ENCODE measurements at places on chromosomes 6 and 20.

GRCh38 chr20:6519556-6519955 is 247.9 kb upstream of the BMP2 start:
- DNase-seq: no peak

DNA sequence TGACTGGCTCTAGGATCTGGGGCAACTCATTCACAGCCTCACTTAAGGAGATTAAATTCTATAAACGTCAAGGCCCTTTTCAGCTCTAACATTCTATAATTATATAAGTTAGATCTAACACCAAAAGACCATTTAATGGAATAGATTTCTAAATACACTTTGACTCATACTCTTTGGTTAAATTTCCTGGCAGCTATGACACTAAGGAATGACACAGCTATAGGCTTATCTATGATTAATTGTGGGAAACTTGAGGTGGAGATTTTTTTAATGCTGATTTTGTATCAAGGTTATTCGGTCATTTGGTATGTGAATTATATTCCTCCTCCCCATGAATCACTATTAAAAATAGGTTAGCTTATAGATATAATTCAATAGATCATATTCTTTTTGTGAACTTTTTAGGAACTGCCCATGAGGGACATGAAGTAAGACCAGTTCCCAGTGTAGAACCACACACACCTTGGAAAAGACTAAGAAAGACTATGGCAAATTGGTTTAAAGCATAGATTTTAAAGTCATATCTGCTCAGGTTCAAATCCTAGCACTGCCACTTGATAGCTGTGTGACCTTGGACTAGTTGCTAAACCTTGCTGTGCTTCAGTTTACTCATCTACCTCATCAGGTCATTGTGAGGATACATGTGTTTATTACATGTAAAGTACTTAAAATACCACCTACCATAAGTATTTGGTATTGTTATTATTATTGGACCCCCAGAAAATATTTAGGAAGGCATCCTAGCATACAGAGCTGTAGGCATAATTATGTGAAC is 116.0 kb downstream of the CRYBG1 start:
- no peak for DNase-seq

DNA sequence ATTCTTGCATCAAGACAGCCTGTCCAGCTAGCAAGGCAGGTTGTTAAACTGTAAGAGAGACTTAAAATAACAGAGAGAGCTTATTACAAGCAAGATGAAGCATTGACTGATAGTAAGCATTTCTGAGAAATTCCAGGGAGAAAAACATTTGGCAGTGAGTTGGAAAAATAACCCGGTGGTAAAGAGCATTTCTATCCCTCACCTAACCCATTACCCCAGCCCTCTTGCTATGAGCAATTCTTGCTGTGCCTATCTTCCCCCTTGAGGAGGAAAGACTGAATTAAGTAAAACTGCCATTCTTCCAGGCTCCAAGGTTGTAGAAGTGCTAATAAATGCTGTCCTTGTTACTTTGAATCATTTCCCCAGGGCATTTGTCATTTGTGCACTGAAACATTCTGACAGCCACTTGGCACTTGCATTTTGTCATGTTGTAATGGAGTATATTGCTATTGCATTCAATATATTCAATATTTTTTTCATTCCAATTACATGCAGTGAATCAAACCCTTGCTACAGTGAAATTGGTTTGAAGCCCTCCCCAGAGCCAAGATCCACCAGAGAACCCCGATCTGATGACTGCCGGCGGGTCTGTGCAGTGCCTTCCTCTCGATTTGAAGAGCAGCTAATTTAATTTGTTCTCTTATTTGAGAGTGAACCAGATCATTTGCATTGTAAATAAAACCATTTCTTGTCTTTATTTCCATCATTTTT is 291.1 kb downstream of the HIVEP2 start:
- no peak for DNase-seq

DNA sequence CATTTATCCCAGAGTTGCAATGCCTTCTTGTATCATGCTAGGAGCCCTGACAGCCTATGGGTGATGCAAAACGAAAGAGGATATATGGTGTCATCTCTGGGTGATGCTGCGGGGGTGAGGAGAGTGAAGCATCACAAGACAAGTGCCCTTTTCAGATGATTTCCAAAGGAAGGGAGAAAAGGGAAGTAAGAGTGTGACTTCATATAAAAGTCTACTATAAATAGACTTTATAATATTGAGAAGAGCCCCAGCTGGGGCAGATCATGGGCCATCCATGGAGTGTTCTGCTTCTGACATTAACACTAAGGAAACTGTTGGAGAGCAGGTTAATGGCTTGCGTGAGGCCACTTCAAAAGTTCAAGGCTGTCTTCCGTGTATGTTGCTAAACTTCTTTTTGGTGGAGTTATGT is 4.4 kb downstream of the CD83 start:
- DNase-seq: peak; percentile 47

GRCh38 chr6:154229786-154230185 is 126.8 kb downstream of the IPCEF1 start:
- no peak for DNase-seq

GRCh38 chr20:59459586-59459985 is 144.8 kb upstream of the PHACTR3 start:
- DNase-seq: no peak

GRCh38 chr6:129744201-129744879 is 34.4 kb upstream of the ARHGAP18 start:
- DNase-seq: no peak

DNA sequence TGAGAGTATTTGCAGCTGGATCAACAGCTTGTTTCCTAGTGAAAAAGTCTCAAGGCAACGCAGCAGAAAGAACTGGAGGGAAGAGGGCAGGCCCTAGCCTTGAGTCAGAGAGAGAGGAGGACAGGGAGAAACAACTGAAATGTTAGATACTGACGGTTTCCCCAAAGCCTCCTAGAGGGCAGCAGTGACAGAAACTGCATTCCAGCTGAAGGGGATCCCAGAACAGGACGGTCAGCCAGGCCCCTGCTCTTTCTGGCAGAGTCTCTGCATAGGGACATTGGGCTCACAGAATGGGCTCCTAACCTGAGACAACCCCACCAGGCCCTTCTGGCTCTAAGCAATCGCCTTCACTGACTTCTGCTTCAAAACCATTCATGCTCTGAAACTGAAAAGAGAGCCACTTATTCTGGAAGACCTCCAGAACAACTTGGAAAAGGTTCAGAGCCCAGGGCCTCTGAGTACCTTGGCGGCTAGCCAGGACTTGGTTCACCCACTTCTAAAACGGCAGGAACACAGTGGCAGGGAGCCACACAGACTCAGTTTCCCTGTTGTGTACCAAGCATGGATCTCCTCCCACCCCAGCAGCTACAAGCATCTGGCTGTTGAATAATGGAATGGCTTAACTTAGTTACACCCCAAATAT is 72.9 kb downstream of the PSMB1 start:
- no peak for DNase-seq

DNA sequence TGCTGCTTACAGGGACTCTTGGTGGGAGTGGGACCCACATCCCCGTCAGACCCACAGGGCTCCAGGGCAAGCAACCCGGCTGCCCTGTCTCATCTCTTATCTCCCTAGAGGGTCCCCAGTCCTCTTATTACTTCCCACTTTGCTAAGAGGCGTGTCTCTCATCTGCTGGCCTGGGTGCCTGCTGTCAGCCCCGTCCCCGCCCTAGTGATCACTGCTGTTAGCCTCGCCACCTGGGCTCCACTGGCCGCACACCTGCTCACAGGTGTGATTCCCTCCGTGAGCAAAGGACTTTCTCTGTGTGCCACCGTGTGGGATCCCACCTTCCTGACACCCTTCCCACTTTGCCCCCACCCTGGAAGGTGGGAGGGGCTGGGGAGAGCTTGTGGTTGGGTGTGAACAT is 57.6 kb downstream of the TCP11 start:
- DNase-seq: no peak

Data from femur (tissue), 1 donor.